Cortex of kidney (tissue), 1 donor: ENCODE measurements at places on chromosomes 5 and 9.

GRCh38 chr5:154243736-154244135 is 53.2 kb downstream of the GALNT10 start:
- DNase-seq = no peak

DNA sequence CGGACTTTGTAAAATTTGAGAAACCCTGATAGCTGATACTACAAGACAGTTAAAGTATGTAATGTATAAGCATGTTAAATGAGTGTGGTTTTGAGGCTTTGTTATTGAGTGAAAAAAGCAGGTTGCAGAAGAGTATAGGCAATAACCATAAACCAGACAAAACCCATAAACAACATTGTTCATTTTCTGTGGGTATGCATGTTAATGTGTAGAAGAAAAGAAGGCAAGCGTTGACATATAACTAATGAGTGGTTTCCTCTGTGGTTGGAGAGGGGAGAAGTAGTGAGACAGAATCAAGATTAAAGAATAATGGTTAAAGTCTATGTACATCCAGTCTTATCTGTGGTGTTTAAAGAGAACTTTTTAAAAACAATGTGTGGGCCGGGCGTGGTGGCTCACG is 26.2 kb downstream of the RAD23B start:
- no peak for DNase-seq

DNA sequence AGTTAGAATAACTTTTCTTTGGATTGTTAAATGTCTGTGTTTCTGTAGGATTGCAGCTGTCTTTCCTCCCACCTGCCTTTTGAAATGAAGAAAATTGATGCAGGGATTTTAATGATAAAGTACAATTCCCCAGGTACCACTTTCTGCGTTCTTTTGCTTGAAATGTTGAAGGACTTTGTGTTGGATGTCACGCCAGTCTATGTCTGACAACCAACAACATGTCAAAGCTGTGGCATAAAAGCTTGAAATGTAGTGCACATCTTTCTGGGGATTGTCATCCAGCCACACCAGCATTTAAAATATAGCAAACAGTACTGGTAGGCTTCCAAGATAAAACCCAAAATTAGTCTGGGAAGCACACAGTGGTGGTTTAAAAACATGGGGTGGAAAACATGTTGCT is 381.4 kb downstream of the TMEM161B start:
- DNase-seq = no peak

DNA sequence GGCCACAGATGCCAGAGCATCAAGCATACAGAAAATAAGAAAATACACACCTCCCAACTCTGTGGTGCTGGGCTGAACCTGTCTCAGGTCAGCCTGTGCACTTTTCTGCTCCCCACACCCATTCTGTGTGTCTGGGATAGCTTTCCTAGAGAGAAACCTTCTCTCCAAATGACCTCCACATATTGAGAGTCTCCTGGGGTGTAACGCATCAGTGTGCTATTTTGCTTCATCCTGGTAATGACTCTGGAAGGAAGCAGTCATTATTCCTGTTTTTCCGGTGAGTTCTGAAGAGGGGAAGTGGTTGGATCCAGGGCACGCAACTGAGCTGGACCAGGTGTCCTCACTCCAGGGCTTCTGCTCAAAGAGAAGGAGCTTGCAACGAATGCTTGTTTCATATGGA is 73.2 kb upstream of the SH3PXD2B start:
- no peak for DNase-seq

- no peak for DNase-seq
These were observed 177.4 kb upstream of the PRLR start for GRCh38 chr5:35407697-35408096.

- DNase-seq = no peak
These were observed 21.9 kb downstream of the DEPDC1B start for GRCh38 chr5:60677850-60678664.
